Kasumi-1 (cell line): ENCODE measurements at places on chromosomes 6 and 20.

DNA sequence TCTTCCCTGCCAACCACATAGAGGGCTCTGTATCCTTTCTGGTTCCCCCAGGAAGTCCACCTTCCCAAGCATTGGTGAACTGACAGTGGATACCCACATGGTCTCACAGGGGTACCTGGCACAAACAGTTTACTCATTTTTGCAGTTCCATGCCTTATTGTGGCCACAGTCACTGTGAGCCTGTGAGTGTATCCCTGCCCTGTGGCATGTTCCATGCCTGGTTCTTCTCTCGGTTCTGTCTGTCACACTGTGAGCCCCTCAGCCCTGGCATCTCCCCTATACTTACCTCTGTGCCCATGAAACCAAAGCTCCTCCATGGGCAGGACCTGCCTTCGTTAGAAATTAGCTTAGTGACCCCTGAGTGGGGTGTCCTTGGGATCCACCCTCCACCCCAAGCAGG lies 107.8 kb downstream of the TOX2 start:
- DNase-seq = no peak

DNA sequence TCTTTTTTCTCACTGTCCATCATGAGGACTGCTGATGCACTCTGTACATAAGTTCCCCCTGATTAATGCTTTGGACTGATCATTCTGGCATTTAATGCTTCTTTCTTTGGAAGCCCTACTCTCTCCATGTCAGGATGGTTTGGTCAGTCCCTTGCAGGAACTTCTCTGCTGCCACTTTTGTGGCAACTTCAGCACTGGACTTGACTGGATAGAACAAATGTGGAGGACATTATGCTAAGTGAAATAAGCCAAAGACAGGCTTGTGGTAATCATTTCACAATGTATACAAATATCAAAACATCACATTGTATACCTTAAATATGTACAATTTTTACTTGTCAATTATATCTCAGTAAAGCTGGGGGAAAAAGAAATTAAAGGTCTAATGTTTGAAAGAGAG lies 12.2 kb upstream of the BRPF3 start:
- no peak for DNase-seq

DNA sequence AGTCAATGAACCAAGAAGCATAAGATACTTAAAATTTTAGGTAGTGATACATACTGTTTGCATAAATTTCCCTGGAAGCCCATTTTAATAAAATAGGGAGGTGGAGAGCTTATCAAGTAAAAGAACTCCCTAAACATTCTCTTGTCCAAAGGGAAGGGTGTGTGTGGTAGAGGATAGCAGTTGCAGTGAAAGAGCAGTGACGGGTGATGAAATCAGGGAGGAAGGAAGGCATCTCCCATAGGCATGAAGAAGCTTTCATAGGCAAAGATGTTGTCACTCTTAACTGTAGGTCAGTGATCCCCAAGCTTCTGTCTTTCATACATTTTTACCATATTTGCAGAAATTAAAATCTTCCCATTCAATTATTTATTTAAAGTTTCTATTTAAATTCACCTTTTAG lies 60.0 kb upstream of the ZNF831 start:
- no peak for DNase-seq

- no peak for DNase-seq
Measured at GRCh38 chr6:151299011-151299410, 59.2 kb downstream of the AKAP12 start.

DNA sequence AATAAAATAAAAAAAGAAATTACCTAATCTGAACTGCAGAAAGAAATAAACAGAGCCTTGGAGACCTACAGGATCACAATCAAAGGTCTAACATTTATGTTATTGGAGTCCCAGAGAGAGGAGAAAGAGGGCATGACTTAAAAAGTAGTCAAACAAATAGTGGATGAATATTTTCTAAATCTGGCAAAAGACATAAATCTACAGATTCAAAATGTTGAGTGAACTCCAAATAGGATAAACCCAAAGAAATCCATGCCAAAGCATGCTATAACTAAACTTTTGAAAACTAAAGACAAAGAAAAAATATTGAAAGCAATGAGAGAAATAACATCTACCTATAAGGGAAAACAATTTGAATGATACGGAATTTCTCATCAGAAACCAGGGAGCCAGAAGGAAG lies 38.2 kb downstream of the PSMB1 start:
- no peak for DNase-seq

DNA sequence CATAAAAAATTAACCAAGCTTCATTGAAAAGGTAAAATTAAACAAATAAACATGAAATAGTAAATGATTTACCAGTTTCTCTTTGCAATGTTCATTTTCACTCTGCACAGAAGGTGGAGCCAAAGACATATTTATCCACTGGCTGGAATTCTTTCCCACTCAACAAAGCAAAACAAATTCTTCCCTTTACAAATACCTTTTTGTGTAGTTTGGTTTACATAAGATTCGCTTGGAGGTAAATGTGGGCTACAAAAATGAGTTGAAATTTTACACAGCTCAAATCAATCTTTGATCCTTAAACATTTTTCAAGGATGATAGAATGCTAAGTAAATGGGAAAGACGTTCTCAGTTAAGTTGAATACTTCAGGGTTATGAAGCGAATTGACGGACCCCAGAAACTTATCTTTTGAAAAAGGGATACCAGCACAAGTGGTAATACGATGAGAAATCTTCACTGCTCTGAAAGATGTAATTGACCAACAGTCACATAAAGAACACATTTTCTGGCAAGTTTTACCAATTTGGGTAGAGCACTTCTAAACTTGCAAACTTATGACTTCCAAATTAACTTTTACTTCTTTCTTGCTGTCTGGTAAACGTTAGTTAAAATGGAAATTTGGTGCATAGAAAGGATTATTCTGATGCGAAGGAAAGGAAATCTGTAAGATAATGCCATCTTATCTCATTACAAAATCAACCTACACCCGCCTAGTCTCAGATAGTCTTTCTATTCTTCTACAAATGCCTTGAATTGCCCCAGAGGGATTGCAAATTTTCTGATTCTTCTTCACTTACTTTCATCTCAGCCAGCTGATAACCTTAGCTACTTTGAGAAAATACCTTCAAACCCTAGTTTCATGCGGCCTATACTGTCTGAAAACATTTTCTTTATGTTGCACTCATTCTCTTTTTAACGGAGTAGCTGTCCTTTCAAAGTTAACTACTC lies 4.7 kb upstream of the GJA1 start:
- DNase-seq = no peak

- no peak for DNase-seq
Measured at GRCh38 chr6:156954191-156954590, 177.0 kb downstream of the ARID1B start.

DNA sequence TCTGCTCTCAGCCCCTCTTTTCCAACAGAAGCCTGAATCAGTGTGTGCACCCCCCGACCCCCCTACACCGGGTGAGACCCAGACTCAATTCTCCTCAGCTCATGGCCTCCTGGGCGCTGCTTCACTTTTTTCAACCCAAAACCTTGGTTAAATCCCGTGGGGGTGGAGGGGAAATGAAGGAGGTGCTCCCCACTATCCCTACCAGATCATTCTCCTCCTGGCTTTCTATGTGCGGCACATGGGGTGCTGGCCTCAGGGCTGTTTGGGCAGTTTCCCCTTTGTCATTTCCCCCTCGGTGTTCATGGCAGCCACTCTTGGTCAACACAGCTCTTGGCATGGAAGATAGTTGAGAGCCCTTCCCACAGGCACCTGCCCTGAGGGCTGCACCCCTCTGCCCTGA lies 4.6 kb downstream of the CST4 start:
- DNase-seq = no peak

DNA sequence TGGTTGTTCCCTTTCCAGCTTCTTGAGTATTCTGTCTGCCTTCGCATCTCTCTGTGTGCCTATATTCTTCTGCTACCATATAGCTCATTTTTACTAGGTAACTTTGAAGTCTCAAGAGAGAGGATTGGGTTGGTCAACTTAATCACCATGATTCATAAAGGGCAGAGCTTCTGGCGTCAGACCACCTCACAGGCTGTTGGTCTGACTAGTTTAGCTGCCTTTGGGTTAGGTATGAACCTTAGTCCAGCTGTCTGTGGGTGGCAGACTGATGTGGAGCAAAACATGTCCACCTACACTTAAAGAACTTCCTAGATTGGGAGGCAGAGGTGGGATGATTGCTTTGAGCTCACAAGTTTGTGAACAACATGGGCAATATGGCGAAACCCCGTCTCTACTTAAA lies 192.2 kb upstream of the SGK1 start:
- DNase-seq = no peak

DNA sequence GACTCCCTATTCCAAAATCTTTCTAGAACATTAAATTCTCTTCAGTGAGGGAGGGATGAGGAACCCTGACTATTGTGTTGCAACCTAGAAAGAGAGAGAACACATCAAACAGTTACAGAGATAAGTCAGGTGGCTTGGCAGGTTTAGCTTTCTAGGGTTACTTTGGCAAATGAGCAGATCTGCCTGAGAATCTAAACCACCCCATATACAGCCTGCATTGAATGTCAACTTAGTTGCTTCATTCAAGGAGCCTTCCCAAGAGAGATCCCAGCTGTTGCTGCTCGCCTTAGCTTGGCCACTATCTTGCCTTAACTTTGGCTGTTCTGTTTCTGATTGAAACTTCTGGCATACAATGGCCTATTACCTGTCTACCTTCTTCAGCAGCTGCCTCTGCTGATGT lies 74.7 kb upstream of the TCF21 start:
- DNase-seq = no peak

GRCh38 chr6:125918681-125919566 lies 37.6 kb upstream of the HINT3 start:
- DNase-seq = peak; percentile 92

DNA sequence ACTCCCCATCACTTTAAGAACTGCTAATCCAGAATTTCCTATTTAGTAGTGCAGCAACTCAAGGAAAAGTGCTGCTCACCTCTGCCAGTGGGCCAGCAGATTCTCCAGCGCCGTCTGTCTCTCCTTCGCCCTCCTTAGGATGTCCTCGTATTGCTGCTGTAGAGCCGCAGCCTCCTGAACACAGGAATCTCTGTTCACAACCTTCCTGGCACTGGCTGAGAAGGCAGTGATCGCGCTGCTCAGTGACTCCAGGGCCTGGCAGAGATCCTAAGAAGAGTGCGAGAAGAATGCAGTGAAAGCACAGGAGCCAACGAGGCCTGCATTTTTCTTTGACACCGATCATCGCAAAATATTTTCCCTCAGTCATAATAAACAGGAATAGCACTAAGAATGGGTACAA lies 209.0 kb downstream of the SYNE1 start:
- no peak for DNase-seq

- no peak for DNase-seq
Measured at GRCh38 chr6:4909063-4909706, 94.7 kb downstream of the RPP40 start.

GRCh38 chr6:32073101-32073500 lies 34.9 kb downstream of the CYP21A2 start:
- DNase-seq = no peak

GRCh38 chr6:3209114-3210023 lies 18.1 kb downstream of the TUBB2B start:
- no peak for DNase-seq

DNA sequence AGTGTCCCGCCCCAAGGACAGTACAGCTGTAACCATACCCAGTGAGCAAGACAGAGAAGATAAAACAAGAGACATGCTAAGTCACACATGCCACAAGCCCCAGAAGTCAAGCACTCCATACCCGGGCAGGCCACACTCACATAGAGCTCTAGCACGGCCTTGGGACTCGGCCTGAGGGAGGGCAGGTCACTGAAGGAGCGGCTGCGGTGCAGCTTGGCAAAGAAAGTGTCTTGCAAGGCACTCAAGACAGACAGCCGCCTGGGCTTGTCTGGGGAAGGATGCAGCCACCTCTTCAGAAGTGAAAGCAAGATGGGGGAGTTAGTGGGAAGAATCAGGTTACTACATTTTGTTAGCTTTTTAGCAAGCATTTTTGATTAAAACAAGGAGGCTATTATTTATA lies 48.7 kb upstream of the ARMH2 start:
- DNase-seq = no peak
